ENCODE measurements at places on chromosomes 11 and 22.

GRCh38 chr11:123654566-123655081 is at the start of gene SCN3B:
Gene SCN3B (minus strand): TSS chr11:123654624. CDS start chr11:123653801, 823 bp downstream.
- DNase-seq: no peak

GRCh38 chr11:70226967-70227366 is 23.9 kb downstream of the FADD start:
- no peak for DNase-seq

GRCh38 chr11:74776546-74776945 is 27.9 kb downstream of the RNF169 start:
- no peak for DNase-seq

DNA sequence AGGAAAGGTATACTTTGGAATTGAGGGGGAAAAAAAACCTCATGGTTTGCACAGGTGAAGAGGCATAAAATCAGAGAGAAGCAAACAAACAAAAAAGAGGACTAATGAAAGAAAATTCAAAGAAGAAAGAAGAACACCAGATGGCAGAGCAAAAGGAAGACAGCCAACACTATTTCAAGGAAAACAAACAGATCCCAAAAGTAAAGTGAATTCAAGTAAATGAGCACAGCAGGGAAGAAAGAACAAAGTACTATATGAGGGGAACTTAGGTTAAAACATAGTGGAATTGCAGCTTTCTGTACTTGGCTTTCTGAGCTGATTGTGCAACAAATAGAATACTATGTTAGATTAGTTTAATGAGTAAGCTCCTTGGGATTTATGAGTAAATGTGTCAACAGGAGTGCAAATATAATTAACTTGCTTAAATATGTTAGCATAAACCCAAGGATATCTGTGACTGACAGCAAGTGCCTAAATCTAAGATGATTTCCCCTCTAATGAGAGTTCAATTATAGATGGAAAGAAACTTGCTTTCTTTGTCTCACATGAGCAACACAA is 404.6 kb upstream of the CNTN5 start:
- no peak for DNase-seq

GRCh38 chr11:57645689-57646085 is 4.0 kb downstream of the YPEL4 start:
- no peak for DNase-seq
